AML-193 (cell line): ENCODE measurements at places on chromosomes 5 and 9.
A peak's percentile ranks its signal among the peaks of the same experiment; 100 is the strongest.

GRCh38 chr5:140240987-140241706 lies 61.8 kb downstream of the PFDN1 start:
- DNase-seq = no peak

DNA sequence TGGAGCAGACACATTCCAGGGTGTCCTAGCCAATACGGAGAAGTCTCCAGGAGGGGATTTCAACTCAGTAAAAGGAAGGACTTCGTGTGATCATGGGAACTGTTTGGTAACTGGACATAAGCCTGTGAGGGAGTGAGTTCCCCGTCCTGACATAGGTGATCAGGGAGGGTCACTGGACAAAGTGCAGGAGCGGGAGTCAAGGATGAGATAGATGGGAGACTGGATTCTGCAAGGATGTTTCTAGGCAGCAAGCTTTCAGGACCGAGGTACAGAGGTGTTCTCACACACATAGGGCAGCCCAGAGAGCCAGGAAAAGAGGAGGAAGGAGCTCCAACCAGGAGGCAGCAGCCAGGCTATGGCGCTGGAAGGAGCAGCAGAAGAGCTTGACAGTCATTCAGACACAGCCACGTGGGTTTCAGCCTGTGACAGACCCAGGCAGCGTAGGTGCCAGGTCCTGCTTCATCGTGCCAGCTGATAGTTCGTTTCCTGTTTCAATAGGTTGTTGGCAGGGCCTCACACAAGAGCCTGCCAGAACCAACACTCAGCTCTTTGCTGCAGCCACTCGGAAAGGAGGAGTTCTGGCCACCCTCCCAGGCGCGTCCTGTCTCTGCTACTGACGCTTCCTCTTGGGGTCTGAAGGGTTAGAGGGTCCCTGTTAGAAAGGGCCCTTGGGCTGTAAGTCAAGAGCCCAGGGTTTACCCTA lies 84.1 kb downstream of the AMBP start:
- no peak for DNase-seq

GRCh38 chr5:62299101-62299500 lies 6.9 kb upstream of the KIF2A start:
- DNase-seq = no peak

- DNase-seq = peak; percentile 2
Observed at GRCh38 chr9:120348951-120349429, 231.0 kb downstream of the CDK5RAP2 start.

- DNase-seq = no peak
Observed at GRCh38 chr9:130608554-130609134, 29.3 kb downstream of the FUBP3 start.

DNA sequence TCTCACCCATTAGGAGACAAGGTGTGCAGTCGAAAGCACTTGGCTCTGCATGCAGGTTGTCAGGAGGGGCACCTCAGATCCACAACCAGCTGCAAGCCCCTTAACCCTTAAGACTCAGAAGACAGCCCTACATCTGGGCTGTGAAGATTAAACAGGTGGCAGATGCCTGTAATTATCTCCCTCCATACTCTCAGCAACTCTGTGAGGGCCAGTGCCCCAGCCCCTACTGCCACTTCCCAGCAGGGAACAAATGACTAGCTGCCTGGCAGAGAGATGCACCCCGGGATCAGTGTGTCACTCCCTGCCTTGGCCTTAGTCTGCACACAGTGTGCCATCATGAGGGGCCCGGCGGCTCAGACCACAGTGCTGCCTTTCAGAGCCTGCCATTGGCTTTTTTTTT lies 42.0 kb downstream of the CRB2 start:
- no peak for DNase-seq

DNA sequence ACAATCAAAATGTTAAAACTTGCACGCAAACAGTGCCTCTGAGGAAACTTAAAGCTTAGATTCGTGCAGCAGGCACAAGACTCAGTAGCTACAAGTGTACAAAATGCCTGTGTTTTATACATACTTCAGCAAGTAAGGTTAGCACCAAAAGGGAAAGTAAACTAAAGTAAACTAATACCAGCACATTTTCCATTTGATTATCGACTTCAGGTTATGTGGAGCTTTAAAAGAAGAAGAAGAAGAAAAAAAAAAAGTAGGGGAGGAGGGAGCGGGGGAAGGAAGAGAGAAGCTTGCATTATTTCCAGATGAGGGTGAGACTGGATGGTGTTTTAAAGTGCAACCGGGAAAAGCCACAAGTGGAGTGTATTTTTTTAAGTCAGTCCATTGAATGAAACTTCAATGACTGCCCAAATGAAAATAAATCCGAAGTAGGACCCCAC lies 596 bp upstream of the ADAMTS6 start:
- DNase-seq = peak; percentile 19

- DNase-seq = no peak
Observed at GRCh38 chr5:83914199-83914598, 193.5 kb upstream of the HAPLN1 start.

GRCh38 chr5:56409331-56410190 lies 176.4 kb upstream of the ANKRD55 start:
- no peak for DNase-seq

- no peak for DNase-seq
Observed at GRCh38 chr5:166582416-166582815, 1709.0 kb upstream of the WWC1 start.

- no peak for DNase-seq
Observed at GRCh38 chr9:20271723-20272122, 350.6 kb downstream of the MLLT3 start.

- DNase-seq = no peak
Observed at GRCh38 chr9:76642701-76643209, 121.5 kb upstream of the PCA3 start.

DNA sequence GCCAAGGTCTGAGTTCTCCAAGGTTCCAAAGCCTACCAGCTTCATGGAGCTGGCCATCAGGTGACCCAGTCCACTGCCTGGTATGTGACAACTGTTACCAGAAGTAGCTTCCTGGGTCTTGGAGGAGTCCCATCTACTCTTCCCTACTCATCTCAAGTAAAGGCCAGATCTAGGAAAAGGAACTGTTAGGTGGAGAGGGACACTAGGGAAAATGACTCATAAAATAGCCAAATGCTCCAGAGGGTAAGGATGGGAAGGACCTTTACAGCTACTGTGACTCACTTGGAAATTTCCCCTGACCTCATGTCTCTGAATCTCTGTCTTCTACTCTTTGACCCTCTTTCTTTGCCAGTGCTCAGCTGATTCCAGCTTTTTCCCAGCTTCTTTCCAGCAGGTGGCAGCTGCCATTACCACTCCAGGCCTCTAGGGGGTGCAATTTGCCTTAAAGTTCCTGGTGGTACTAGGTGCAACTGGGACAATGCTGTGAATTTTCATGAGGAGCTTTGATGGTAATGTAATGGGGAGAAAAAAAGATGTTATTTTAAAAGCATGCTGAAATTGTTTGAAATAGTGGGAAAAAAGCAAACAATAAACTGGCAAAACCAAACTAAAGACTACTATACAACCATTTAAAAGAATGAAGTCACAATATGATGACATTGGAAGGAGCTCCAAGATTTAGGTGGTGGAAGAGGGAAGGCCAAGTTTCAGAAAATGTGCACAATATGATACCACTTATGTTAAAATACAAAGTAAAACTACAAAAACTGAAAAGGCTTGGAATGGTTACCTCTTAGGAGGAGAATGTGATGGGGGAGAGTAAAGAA lies 27.1 kb upstream of the MYORG start:
- DNase-seq = peak; percentile 57

GRCh38 chr5:122165559-122166078 lies 36.3 kb downstream of the ZNF474 start:
- no peak for DNase-seq

- DNase-seq = peak; percentile 60
Observed at GRCh38 chr5:150801117-150801927, 22.8 kb downstream of the SMIM3 start.

DNA sequence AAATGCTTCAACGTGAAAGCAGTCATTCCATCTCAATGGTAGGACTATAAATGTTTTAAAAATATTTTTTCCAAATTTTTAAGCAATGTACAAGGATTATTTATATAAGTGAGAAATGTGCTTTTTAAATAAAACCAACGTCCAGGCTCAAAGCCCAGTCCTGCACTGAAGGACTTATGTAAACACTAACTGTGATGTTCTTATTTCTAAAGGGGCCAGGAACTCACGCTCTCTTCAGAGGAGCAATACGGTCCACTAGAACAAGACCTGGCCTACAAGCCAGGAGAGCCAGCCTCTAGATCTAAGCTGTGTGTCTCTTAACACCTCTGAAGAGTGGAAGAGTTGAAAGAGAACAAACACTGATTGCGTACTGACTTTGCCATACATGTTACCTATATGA lies 12.1 kb downstream of the TTLL11 start:
- no peak for DNase-seq

- no peak for DNase-seq
Observed at GRCh38 chr5:15499528-15500324, at the start of gene FBXL7. FBXL7 (plus strand) TSS chr5:15500180.

DNA sequence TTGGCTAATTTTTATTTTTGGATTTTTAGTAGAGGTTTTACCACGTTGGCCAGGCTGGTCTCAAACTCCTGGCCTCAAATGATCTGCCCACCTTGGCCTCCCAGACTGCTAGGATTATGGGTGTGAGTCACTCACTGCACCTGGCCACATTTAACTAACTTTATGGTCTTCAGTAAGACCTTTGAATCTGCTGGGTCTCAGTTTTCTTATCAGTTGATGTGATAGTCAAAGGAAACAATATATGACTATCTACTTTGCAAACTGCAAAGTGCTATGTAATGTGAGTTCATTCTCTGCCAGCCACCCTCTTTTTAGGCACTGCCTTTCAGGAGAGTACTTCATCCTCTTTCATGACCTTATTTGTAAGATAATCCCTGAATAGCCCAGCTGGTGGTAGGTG lies 474.7 kb downstream of the PDE4D start:
- DNase-seq = no peak

DNA sequence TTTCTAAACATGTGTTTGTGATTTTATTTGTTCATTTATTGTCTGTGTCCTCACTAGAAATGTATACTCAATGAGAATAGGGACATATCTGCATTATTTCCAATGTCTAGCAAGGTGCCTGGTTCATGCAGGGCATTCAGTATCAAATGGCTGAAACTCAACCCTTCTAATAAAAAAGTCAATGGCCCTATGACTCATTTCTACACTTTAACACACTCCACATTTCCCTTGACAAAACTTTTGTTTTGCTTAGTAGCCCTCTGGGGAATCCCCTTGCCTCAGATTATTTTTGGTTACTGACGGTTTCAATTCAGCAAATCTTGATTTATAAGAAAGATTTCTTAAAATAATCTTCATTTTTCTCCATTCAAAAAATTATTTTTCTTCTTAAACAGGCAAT lies 206.0 kb upstream of the DMRTA1 start:
- no peak for DNase-seq

GRCh38 chr9:76500061-76500460 lies 41.1 kb downstream of the GCNT1 start:
- DNase-seq = no peak

DNA sequence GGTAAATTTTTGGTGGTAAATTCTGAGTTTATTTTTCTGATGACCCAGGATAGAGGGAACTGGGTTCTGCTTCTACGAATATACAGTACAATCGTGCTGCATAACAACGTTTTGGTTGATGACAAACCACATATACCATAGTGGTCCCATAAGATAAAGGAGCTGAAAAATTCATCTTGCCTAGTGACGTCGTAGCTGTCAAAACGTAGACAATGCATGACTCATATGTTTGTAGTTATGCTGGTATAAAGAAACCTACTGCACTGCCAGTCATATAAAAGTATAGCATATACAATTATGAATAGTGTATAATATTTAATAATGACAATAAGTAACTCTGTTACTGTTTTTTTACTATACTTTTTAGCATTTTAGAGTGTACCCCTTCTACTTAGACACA lies 244.0 kb downstream of the GAS1 start:
- no peak for DNase-seq

DNA sequence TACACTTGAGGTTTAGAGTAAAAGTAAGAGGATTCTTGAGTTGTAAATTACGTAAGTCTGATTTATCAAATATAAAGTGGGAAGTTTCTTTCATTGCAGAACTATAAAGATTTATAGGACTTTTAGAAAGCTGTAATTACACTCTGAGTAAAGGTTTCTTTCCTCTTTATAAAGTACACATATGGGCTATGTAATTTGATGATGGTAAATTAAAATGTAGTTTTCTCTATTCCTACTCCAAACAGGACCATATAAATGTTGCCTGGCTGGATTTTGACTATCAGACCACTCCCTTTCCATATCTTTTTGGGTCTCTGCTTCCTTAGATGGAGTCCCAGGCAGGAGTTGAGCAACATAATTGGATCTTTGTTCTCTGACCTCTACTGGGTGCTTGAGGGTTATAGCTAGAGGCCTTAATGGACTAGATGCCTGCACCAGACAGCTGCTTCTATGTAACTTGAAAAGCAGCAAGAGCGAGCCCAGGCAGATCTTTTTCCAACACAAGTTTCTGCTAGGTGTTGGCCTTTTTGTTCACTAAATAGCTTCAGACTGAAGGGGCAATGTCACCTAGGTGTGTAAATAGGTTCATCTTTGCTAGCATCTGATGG lies 11.4 kb upstream of the TEX48 start:
- DNase-seq = no peak

DNA sequence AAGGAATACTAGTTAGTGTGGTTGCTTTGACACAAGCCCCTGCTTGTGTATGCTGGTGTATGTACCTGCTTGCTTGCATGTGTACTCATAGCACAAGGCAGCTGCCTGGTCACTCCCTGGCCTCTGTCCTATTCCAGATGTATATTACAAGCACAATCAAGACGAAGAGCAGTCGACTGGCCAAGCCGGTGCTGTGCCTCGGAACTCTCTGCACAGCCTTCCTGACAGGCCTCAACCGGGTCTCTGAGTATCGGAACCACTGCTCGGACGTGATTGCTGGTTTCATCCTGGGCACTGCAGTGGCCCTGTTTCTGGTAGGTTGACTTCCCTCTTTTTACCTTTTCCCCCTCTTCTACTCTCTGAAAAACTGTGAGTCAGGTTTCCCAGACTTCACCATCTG lies 72.1 kb downstream of the BAAT start:
- no peak for DNase-seq
